Urothelium cell line (cell line): ENCODE measurements at places on chromosomes 4 and X.

DNA sequence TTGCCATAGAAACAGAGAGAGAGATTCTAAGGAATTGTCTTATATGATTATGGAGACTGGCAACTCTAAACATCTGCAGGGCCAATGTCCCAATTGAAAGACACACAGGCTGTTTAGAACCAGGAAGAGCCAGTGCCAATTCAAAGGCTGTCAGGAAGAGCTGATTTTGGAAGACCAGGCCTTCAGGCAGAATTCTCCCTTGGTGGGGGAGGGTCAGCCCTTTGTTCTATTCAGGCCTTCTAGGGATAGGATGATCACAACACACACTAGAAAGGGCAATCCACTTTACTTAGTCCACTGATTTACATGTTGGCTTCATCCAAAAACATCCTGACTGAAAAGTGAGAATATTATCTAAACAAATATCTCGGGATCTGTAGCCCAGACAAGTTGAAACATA, 15.2 kb downstream of the C4orf46 start:
- no peak for DNase-seq

DNA sequence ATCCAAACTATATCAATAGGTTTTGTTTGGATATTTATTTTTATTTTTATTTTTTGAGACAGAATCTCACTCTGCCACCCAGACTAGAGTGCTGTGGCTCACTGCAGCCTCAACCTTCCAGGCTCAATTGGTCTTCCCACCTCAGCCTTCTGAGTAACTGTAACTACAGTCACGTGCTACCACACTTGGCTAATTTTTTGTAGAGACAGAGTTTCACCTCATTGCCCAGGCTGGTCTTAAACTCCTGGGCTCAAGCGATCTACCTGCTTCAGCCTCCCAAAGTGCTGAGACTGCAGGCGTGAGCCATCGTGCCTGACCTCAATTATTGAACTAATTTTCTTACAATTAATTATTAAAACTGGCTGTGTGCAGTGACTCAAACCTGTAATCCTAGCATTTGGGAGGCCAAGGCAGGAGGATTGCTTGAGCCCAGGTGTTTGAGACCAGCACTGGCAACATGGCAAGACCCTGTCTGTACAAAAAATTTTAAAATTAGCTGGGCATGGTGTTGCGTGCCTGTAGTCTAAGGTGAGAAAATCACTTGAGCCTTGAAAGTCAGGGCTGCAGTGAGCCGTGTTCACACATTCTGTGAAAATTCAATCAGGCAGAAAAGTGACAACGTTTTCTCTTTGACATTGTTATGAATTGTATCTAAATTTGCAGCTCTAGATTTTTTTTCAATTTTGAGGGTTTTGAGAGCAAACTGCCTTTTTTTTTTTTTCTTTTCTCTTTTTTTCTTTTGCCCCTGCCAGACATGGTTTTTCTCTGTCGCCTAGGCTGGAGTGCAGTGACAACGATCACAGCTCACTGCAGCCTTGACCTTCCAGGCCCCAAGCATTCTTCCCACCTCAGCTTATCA, 66.0 kb downstream of the UBE2K start:
- no peak for DNase-seq

GRCh38 chr4:161803171-161803570, 360.6 kb downstream of the FSTL5 start:
- DNase-seq = no peak

DNA sequence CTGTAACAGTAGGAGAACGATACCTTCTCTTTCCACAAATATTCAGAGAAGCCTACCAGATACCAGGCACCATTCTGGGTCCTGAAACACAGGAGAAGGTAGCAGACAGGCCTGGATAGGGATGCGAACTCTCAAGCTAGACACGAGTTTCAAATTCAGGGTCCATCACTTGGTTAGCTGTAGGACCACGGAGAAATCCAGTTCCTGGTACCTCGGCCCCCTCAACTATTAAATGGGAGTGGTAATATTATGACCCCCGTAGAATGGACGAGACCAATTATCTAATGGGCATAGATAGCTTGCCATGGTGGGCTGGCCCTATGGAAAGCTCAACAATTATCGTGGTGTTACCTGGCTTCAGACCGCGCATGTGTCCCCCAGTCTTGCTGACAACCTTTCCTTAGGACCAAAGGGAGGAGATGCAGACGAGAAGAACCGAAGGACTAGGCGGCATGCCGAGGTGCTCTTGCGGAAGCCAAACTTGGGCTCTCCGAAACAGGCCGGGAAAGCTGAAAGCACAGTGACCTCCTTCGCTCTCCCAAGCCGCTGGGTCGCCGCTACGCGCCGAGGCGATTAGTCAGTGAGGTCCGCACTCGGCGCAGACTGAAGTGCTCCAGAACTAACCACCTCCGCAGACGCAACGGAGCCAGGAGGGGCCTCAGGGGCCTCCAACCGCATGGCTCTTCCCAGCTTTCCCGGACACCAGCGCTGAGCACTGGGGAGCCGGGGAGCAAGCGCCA, 19.6 kb downstream of the NKX3-2 start:
- no peak for DNase-seq

DNA sequence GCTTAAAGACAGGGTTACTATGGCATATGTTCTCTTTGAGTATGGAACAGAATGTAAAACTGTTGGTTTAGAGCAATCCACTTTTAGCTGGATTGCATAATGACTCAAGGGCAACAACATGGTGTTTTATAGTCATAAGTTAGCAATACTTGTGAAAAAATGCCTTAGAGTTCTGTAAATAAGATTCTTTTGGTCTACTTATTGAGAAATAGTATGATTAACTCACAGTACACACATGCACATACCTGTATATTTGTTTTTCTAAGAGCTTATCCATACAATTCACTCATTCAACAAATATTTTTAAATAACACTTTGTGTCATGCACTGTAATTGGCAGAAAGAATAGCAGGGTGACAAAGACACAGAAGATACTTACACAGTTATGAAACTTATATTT, 1415.5 kb downstream of the PCDH7 start:
- DNase-seq = no peak

- no peak for DNase-seq
Measured at GRCh38 chr4:89570931-89571330, 263.3 kb upstream of the GPRIN3 start.

- DNase-seq = no peak
Measured at GRCh38 chr4:99822734-99823133, 6.1 kb downstream of the DAPP1 start.

- no peak for DNase-seq
Measured at GRCh38 chr4:123653236-123653635, 256.6 kb downstream of the SPRY1 start.

GRCh38 chrX:9884031-9884779, 83.0 kb upstream of the CLDN34 start:
- DNase-seq = no peak

- no peak for DNase-seq
Measured at GRCh38 chrX:113675278-113675677, 834.6 kb upstream of the AMOT start.

DNA sequence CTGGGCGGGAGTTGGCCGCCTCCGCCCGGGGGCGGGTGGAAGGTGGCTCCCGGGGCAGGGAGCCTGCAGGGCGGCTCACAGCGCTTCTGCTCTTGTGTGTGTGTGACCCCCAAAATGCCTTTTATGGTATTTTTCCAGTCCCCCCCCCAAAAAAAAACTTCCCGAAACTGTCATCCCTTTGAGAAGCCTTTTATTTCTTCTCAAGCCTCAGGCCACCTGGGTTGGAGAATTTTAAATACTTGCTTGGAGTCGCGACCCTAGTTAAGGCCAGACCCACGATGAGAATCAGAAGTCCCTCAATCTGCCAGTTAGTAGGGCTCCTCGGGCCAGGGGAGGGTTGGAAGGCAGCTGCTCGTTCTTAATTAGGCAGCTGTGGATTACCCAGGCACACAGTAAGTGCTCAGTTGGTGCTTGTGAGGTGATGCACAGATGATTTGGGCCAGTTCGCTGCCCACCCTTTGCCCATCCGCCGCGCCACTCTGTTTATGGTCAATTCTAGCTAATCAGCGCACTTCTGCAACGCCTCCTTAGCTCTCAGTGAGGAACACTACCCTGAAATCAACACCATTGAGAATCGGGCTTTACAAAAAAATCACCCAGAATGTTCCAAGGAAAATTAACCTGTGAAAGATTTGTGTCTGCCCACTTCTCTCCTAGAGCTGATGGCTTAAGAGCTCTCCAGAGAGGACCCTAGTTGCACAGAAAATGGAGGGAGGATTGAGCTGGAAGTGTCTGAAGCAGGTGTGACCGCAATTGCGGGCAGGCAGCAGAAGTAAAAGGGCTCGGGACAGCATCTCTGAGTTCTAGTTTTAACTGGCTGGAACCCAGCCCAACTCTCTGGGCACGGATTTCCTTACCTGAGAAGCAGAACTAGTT, 648 bp upstream of the SCD5 start:
- no peak for DNase-seq

- DNase-seq = no peak
Measured at GRCh38 chrX:19697416-19697815, 182.1 kb upstream of the MAP3K15 start.
